ENCODE measurements at places on chromosomes 4 and X. TPM values are rescaled to one million over a fixed set of nuclear protein-coding genes. Genes with fewer than 3 reads are reported as not detected.

The PCDH19 gene
- total RNA-seq, result 0.30 TPM

The MSANTD1 gene
- total RNA-seq, result 0.08 TPM

The FOXR2 gene
- not detected for total RNA-seq

The CTAG2 gene
- 4.2 TPM for total RNA-seq

The KLHL8 gene
- total RNA-seq, result 16.7 TPM

The USO1 gene
- total RNA-seq, result 94.9 TPM

The ARX gene
- total RNA-seq, result not detected

The TBC1D9 gene
- total RNA-seq, result 27.3 TPM

The TMPRSS11D gene
- not detected for total RNA-seq

The PGAM4 gene
- total RNA-seq, result not detected

The MMGT1 gene
- 24.2 TPM for total RNA-seq

The MAGEA2 gene
- total RNA-seq, result not detected

The FRAS1 gene
- total RNA-seq, result 32.8 TPM

The DGAT2L6 gene
- not detected for total RNA-seq

The RBM46 gene
- not detected for total RNA-seq

The ARHGAP36 gene
- not detected for total RNA-seq

The FAM133A gene
- total RNA-seq, result not detected

The ZXDA gene
- total RNA-seq, result 1.3 TPM

The RBM3 gene
- total RNA-seq, result 135 TPM
